Activated T-cell treated with anti-CD3 and anti-CD28 coated beads, Interleukin-2, amount 50 U/mL, for 24 hours (primary cell): ENCODE measurements at places on chromosomes 7 and 10.

DNA sequence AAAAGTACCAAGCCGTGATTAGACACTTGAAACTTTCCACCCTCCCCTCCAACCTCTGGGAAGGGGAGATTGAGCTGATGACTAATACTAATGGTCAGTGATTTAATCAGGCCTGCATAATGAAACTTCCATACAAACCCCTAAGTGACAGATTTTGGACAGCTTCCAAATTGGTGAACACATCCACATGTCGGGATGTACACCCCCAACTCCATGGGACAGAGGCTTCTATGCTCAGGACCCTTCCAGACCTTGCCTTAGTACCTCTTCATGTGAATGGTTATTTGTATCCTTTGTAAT is 4.8 kb downstream of the NUB1 start:
- DNase-seq: no peak

GRCh38 chr10:84540617-84541288 is 212.4 kb downstream of the CCSER2 start:
- DNase-seq: peak; percentile 85

GRCh38 chr10:132803416-132804210 is 17.7 kb upstream of the NKX6-2 start:
- no peak for DNase-seq

DNA sequence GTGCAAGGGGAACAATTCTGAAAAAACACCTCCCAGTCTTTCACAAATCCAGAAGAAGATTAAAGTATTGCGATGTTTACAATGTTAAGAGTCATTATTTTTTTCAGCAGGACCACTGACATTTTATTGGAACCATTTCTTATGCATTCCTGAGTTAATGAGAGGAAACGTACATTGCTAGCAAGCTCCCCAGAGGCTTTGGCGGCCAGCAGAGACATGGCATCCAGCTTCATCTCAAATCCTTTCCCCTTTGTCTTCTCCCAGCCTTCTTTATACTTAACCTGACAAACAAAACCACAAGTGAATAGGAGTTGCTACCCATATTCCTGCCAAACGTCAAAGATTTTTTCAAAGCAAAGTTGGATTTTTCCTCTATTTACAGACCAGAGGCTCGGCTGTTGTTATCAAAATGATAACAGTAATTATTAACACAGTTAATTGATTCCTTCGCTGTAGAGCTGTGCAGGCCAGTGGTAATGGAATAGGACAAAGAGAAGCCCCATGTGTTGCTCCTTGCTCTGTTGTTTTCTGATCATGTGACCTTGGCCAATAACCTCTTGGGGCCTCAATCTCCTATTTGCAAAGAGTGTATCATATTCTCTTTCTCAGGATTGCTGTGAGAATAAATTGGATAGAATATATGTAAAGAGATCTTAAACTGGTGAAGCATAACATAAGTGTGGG is 32.0 kb downstream of the NRAP start:
- no peak for DNase-seq

DNA sequence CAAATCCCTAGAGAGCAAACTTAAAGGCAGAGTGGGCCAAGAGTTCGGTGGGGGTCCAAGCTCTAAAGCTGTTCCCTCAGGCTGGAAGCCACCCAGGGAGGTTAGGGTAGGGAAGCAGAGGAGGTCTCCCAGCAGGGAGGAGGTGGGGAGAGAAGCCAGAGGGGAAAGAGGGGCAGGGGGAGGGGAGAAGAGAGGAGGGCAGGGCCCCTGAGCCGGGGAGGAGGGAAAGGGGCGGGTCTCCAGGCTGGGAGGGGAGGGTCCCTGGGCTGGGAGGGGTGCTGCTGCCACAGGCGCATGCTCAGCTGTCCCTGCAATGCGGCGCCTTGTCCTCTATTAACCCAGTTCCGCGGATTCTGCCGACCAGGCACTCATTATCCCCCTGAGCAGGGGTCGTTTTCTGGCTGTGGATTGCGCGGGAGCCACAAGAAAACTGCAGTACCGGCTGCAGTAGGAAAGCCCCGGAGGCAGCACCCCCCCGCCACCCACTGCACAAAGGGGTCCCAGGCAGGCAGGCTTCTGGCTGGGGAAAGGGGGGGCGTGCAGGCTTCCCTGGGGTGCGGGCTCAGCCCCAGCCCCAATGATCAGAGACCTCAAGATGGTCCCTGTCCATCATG is 49.3 kb downstream of the CAMK2B start:
- no peak for DNase-seq
